ENCODE measurements at places on chromosomes 12 and 14.
A peak's percentile ranks its signal among the peaks of the same experiment; 100 is the strongest.

DNA sequence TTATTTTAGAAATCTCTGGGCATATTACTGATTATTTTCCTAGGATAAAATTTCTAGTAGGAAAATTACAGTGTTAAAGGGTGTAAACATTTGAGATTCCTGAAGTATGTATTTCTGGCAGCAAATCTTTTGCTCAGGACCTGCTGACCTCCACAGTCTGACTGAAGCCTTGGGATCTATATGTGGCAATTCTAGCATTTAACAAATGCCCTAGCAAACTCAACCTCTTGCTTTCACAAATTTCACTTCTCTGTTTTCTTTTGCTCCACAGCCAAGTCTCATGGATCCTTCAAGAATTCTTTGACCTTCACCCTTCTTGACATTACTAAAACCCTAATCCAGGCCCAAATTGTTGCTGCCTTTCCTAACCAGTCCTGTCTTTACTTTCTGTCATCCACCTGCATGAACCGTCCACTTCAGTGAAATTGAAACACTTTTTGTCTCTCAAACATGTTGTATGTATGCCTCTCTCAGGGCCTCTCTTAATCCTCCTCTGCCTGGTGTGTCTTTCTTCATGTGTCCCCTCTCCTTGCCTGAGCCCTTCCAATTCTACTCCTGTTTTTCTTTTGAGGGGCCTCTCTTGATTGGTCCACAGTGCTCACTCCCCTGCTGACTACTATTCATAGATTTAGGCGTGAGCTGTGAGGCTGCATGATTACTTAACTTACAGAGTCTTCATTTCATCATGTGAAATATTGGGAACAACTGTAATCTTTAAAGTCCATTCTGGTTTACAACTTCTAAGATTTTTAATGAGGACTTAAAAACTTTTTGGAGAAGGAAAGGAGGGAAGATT is 5.1 kb upstream of the DYRK4 start:
- DNase-seq, result no peak

DNA sequence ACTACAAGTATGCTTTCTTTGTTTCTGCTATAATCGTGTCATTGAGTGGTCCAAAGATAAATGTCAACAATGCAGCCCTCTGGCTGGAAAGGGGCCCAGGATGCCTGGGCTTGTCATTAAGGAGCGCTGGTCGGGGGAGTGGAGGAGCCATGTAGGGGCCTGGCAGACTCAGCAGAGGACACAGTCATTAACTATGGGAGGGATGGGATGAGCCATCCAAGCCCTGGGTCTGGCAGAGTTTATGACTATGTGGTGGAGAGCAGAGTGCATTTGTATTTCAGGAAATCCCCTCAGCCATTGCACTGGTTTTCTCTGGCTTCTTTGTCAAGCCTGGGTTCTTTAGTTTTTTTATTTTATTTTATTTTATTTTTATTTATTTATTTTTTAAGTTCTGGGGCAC is 243.1 kb downstream of the C12orf75 start:
- no peak for DNase-seq

DNA sequence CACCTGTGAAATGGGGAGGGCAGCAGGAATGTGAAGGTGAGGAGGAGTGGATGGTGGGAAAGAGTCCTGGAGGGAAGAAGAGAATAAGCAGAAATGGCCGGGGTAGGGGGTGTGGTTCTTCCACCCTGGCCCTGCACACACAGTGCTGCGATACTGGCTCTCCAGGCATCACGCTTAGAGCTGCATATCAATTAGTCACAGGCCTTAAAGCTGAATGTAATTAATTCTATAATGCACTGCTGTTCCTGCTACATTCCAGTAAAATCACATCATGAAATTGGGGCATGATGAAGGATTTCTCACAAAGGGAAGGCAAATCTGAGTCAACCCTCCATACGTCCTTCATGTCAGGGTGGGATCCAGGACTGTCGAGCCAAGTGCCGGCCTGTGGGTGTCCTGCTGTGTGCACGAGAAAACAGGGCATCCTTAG is 566.1 kb downstream of the BCL11B start:
- DNase-seq, result no peak

- DNase-seq, result no peak
These were observed 60.0 kb downstream of the CHGA start for GRCh38 chr14:92982956-92983355.

- no peak for DNase-seq
These were observed 131.1 kb downstream of the ETV6 start for GRCh38 chr12:11780521-11781101.

- DNase-seq, result no peak
These were observed 170.0 kb upstream of the VASH1 start for GRCh38 chr14:76591266-76591665.

DNA sequence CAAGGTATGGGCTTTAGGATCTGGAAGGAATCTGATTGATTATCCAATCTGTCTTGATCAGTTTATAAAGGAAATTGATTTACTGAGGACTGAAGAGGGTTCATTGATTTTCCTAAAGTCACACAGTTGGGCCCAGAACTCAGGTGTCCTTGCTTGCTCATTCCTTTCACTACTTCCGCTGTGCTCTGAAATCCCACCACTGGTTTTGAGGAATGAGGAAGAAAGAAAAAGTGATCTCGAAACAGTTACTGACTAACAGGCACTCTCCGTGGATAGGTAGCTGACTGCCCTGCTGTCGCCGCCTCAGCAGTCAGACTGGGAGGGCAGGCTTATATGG is at the start of gene FITM1:
FITM1 (plus strand) TSS at position 280 of the 337 bp plus-strand sequence. CDS start 905 bp downstream, outside the sequence.
- no peak for DNase-seq

GRCh38 chr12:45762185-45763110 is 32.9 kb downstream of the ARID2 start:
- peak; percentile 73 for DNase-seq

GRCh38 chr12:27733052-27733656 is 22.5 kb downstream of the MRPS35 start:
- DNase-seq, result peak; percentile 74

- peak; percentile 88 for DNase-seq
These were observed 20.1 kb upstream of the CERS5 start for GRCh38 chr12:50187084-50187900.

GRCh38 chr14:103856105-103856504 is 8.7 kb upstream of the PPP1R13B start:
- no peak for DNase-seq

DNA sequence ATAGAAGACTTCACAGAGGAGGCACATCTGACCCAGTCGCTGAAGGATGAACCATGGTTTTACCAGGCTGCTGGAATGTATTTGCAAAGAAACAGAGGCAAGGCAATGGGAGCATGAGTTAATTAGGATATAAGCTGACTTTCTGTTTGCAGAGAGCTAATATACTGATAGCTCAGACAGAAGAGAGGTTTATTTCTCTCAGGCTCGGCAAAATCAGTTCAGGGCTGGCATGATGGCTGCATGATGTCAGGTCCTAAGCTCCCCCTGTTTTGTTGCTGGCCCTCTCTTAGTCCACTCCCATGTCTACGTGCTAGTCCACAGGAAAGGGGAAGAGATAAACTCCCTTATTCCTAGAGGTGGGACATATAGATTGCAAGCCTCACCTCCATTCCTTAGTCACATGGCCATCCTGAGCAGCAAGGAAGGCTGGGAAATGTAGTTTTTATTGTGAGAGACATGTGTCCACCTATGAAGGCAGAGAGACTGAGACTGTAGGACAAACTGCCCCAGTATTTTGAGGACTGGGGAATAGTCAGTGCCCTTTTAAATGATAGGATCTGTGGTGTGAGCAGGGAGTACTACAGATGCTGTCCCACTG is 224.5 kb downstream of the VRK1 start:
- DNase-seq, result no peak

GRCh38 chr12:116303066-116303465 is 25.6 kb upstream of the MED13L start:
- no peak for DNase-seq

DNA sequence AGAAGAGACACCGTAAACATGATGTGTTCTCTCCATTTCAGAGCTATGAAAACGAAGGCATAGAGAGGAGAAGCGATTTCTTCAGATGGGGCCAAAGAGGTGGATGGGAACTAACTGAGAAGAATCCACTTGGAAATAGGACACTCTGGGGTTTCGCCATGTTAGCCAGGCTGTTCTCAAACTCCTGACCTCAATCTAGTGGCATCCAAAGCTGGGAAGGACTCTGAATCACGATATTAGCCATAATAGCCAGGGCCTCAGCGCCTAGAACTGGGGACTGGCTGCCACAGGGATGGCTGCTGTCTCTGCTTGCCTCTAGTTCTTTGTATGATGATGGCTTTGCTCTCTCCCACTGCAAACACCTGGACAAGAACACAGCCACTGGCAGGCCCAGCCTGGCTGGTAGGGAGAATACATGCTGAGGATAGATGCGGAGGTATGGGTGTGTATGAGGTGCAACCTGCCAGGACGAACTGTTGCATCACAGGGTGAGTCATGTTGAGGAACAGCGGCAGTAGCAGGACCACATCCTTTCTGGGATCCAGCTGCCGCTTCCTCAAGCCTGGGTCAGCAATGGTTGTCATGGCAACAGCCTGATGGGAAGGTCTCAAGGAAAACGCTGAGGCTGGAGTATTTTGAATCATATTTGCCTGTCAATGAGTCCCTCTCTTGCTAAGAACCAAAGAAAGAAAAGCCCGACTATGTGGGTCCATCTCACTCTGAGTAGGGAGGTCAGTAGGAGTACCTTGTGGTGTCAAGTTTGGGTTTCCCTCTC is 31.1 kb downstream of the CCDC177 start:
- peak; percentile 36 for DNase-seq

DNA sequence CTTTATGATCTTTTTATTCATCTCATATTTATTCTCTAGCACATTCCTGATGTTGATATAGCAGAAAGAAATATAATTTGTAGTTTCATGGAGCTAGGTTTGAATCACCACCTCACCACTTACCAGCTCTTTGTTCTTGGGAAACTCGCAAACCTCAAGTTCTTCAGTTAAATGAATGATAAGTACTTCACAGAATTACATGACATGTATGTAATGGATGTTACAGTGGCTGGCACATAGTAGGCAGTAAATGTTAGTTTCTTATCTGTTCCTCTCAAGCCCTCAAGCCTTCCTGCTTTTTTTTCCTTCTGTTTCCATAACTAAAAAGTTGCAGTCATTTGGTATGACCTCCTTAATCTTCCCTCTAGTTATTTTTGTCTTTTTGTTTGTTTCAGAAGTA is 54.9 kb downstream of the SPATS2 start:
- DNase-seq, result no peak

- DNase-seq, result no peak
These were observed 94.1 kb downstream of the PIK3C2G start for GRCh38 chr12:18355429-18355828.

DNA sequence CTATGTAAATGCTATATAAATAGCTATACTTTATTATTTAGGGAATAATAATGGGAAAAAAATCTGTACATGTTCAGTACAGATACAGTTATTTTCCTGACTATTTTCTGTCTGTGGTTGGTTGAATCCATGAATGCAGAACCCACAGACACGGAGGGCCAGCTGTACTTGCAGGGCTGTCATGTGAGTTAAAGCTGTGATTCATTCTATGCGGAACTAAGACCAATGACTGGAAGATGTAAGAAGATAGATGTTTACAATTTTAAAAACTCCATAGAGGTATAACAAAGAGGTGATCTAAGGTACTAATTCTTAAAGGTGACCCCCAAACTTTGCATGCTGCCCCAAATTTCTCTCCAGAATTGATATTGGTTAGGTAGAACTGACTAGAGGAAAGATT is 14.6 kb downstream of the PCNX4 start:
- peak; percentile 63 for DNase-seq

GRCh38 chr14:95402176-95402575 is 82.5 kb upstream of the CLMN start:
- no peak for DNase-seq

- no peak for DNase-seq
These were observed 141.0 kb upstream of the ARHGAP5 start for GRCh38 chr14:31936115-31936514.

- no peak for DNase-seq
These were observed 4.3 kb downstream of the HOXC9 start for GRCh38 chr12:54004063-54004840.

DNA sequence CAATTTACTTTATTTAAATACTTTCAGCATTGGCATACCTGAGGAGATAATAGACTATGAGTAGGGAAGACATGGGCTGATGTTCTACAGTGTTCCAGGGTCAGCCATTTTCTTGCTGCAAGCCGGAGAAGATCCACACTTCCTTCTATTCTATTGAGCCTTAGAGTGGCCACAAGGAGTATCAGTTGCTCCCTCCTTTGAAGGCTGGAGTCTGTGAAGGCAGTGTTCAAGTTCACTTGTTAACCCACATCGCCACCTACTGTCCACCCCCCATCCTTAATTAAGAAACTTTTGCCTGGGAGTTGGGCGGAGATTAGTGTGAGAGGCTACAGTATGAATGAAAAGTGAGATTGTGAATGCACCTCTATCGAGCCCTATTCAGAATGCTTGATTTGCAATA is 666.6 kb downstream of the NRXN3 start:
- peak; percentile 60 for DNase-seq

DNA sequence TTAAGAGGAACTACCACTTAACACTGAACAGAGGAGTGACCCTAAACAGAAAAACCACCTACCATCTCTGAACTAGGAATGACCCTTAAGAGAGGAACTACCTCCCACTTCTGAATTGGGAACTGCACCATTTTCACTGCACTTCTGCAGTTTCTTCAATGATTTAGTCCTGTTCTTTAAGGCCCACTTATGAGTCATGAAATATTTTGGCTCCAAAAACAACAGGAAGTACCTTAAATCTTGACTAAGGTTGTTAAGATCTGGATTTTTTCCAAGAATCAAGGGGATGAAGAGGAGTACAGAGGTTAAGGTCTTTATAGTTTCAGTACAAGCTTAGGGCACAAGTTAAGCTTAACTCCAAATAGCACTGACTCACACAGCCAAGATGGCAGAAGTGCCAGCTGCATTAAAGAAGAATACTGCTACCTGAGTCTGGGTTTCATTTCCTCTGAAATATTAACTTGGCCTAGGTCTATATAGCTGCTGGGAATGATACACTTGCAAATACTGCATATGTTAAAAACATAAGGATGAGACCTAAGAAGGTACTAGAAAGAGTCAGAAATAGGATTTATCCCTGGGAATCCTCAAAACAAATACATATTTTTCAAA is 4.2 kb downstream of the NPC2 start:
- peak; percentile 56 for DNase-seq

DNA sequence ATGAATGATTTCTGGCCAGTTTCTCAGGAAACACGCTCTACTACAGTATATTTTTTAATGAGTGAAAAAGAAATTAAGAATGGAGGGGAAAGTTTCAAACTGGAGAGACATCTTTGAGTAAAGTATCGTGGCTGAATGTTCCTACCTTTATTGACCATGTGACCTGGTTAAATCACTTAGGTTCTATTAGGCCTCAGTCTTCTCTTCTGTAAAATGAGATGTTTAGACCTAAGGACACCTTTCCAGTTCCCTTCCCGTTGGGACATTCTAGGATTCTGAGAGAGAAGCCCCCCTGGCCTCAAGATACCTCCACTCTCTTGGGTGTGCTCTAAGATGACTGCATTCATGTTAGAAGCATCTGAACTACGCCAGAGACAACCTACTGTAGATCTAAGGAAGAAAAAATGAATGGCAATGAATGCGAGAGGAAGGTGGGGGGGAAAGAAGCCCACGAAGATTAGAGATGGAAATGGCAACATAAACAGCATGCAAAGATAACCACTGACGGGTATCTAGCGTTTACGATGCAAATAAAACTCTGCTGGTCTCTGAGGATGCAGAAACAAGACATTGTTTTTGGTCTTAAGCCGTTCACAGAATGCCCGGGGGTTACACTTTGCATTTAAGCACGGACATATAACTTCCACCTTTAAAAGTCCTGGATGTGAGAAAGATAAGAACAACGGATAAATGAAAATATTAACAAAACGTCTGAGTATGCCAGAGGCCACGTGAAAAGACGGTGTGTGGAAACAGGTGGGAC is 599 bp upstream of the CPSF6 start:
- no peak for DNase-seq

Data from adipocyte (in vitro differentiated cells).